ENCODE measurements at places on chromosomes 5 and 9.
A peak's percentile ranks its signal among the peaks of the same experiment; 100 is the strongest.

DNA sequence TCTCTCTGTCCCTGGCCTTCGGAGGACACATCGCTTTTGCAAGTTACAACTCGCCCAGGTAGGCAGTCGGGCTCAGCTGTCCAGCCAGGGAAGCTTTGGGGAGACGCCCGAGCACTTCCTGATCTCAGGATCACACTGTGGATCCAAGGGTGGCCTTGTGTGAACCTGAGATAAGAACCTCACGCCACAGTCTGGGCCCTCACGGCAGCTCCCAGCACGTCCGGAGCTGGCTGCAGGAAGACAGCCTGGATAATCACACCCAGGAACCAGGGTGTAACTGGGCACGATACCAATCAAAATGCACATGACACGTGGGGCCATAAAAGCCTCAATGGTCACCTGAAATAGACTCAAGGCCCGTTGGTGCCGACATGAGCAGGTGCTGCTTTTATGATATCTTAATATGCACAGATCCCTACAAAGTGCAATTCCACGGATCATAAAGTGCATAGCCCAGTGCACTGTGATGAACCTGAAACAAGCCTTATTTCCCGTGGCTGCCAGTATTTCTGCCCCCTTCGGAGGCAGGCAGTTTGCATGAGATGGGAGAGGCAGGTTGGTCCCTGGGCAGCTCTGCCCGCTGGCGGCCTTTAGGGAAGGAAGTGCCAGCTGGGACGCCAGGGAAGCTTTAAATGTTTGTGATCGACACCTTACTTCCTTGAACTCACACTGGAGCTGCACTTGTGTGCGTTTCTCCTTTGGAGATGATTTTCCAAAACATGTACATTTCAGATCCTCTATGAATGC, 14.5 kb downstream of the SLC6A18 start:
- no peak for DNase-seq

GRCh38 chr5:88677943-88678769, 204.8 kb downstream of the MEF2C start:
- no peak for DNase-seq

GRCh38 chr9:27471789-27472188, 52.3 kb upstream of the IFNK start:
- no peak for DNase-seq

- DNase-seq = no peak
Measured at GRCh38 chr5:130068988-130069387, 164.7 kb downstream of the CHSY3 start.

DNA sequence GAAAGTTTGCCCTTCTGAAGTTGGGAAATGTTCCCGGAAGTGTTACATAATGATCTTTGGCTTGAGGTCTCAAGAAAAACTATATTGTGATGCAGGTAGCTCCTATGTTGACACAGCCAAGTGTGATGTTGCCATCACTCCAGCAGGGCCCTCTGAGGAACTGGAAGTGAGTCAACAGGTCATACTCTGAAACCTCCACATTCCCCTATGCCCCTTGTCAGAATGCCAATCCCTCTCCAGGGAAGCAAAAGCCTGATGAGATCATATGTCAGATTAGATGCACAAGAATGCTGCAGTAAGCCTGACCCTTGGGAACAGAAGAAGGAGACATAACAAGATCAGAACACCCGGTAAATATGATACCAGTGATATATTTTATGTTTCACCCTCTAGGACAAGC, 66.8 kb upstream of the ITGA2 start:
- DNase-seq = peak; percentile 21

DNA sequence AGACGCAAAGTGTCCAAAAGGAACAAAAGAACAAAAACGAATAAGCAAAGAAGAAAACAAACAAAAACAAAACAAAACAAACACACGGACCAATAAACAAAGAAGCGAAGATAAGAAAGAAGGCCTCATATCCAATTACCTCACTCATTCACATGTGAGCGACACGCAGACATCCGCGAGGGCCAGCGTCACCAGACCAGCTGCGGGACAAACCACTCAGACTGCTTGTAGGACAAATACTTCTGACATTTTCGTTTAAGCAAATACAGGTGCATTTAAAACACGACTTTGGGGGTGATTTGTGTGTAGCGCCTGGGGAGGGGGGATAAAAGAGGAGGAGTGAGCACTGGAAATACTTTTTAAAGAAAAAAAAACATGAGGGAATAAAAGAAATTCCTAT, 28.3 kb upstream of the WWC1 start:
- DNase-seq = no peak

- DNase-seq = peak; percentile 20
Measured at GRCh38 chr5:132489871-132490483, 596 bp downstream of the IRF1 start.

All from GM04504 (cell line).